NCI-H1105 treated with DMSO at 0.1 percent for 48 hours (cell line): ENCODE measurements at places on chromosomes 4 and X.

DNA sequence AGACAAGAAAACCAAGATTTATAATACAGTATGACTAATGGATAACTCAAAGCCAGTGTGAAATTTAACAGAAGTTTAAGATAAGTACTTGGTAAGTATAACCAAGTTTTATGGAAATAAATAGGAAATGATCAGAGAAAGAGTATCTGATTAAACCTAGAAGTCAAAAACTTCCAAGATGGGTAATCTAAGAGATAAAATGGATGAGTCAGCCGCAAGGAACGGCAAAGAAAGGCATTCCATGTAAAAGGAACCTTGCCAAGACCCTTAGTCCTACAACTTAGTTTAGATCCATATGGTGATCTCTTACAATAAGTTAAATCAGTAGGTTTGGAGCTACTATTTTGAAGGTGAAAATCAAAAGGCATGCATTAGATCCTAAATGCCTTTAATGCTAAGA is 34.8 kb downstream of the LIN54 start:
- no peak for DNase-seq

DNA sequence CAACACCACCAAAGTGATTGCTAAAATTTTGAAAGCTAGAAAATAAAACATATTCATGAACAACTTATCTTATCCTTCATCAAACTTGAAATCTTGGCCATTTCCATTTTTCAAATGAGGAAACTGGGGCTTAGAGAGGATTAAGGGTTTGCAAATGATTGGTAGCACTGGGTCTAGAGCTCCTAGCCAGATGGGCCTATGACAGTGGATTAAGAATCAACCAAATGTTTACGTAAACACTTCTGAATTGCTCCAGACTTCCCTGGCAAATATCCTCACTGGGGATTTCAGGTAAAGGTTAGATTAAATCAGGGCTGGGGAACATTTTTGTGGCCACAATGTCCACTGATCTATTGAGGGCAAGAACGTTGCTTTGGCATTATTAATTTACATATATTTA is 241.2 kb downstream of the ANK2 start:
- DNase-seq: no peak

DNA sequence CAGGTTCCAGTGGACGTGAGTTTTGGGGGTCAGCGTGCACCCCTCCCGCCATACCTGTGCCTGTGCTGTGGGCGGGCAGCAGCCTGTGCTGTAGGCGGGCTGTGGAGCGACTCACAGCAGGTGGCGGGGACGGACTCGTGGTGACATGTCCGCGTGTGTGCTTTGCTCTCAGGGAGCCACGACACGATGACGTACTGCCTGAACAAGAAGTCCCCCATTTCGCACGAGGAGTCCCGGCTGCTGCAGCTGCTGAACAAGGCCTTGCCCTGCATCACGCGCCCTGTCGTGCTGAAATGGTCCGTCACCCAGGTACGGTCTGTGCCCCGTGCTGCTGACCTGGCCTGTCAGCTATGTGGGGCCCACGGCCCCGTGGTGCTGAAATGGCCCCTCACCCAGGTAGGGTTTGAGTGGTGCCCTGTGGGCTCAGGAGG is 7.4 kb downstream of the PLCXD1 start:
- no peak for DNase-seq

- no peak for DNase-seq
These were observed 60.6 kb upstream of the LIMCH1 start for GRCh38 chr4:41477181-41477905.

DNA sequence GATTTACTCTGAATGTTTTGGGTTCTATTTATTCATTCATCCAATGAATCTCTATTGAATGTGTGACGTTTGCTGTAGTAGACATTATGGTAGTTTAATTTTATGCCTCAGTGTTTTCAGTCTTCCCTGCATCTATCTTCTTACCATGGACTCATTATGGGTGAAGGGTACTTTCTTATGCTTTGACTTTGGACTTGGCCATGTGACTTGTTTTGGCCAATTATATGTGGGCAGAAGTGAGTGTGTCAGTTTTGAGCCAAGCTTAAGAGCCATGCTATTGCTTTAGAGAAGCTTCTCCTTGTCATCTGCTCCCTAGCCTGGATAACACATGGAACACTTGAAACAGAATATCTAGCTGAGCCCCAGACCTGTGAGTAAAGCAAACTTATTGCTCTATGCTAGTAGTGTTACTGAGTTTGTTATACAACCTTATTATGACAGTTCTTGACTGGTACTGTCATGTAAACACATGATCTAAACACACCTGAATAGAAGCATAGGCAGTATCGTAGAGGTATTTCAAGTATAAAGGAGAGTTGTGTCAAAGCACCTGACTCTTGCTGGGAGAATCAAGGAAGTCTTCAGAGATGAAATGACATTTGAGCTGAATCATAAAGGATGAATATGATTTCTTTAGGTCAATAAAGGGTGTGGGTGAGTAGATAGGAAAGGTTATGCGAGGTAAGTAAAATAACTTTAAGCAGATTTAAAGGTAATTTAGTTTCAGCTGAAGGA is 128.4 kb downstream of the NAA11 start:
- DNase-seq: no peak

DNA sequence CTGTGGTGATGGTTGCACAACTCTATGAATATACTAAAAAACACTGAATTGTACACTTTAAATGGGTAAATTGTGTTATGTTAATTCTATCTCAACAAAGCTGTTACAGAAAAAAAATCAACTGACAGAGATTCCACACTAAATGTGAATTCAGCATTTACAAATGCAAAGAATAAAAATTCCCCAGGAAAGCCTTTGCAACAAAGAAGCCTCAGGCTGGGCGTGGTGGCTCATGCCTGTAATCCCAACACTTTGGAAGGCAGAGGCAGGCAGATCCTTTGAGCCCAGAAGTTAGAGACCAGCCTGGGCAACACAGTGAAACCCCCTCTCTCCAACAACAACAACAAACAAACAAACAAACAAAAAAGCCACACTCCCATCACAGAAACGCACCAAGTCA is 8.9 kb downstream of the BCLAF3 start:
- no peak for DNase-seq

DNA sequence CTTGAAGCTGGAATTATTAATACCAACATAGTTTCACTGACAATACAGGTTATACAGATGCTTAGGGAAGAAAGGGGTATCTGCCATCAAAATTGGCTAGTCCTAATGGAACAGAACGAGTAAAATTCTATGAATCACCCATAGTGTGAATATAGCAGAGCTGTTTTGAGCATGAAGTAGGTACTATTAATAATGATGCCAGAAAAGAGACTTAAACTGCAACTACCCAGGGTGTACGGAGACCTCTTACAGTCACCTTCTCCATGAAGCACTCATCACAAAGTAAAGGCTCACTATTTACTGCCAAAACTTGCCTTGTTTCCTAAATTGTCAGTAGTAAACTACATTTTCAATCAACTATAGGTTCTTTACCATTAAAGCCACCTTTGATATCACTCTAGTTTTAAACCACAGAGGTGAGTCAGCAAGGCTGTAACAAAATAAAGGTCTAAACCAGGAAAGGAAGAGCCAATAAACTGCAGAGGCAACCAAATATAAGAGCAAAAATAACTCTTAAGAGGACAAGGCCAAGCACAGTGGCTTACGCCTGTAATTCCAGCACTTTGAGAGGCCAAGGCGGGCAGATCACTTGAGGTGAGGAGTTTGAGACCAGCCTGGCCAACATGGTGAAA is 114.4 kb downstream of the FRYL start:
- DNase-seq: no peak

GRCh38 chr4:140222171-140222570 is 68.2 kb upstream of the MAML3 start:
- no peak for DNase-seq

DNA sequence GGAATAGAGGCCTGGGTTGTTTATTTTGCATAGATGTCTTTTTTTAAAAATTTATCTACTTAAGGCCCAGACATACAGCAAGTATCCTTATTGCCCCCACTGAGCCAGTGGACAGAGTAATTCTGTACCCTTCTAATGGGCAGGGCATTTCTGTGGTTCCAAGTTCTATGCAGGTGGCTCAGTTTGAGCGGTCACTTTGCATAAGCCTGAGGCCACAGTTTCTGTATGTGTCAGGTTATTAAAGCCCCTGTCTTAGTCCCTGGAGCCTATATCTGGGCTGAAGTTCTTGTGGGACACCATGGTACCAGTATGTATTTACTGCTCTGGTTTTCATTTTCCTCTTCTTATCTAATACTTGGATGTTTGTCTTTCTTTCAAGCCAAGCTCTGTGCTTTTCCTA is 168.8 kb downstream of the MID1IP1 start:
- DNase-seq: no peak
